BJ (cell line): ENCODE measurements at places on chromosomes 16 and 17.

GRCh38 chr16:19450186-19450585, 32.5 kb downstream of the TMC5 start:
- no peak for DNase-seq

GRCh38 chr17:27415120-27415795, 41.0 kb upstream of the KSR1 start:
- no peak for DNase-seq

GRCh38 chr16:84483882-84484565, 20.4 kb downstream of the MEAK7 start:
- DNase-seq: no peak

- no peak for DNase-seq
These were observed 10.6 kb downstream of the ICAM2 start for GRCh38 chr17:64009571-64010402.

DNA sequence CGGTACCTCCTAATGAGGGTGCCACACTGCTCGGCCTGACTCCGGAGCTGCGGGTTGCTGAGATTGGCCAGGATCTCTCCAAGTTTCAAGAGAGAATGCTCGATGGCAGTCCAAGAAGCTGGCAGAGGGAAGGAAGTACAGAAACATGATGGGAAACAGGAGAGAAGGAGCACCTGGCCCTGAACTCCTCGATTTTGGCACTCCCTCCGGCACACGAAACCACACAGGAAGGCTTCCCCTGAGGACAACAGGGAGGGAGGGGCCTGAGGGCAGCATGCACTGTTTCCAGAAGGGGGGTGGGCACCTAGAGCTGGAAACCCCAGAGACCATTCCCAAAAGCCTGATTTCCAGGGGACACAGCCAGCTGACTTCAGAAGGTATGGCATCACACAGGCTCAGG, 18.1 kb downstream of the CSF3 start:
- DNase-seq: no peak
